ENCODE measurements at places on chromosomes 6 and 20. TPM values are rescaled to one million over a fixed set of nuclear protein-coding genes. Genes with fewer than 3 reads are reported as not detected.

DNA sequence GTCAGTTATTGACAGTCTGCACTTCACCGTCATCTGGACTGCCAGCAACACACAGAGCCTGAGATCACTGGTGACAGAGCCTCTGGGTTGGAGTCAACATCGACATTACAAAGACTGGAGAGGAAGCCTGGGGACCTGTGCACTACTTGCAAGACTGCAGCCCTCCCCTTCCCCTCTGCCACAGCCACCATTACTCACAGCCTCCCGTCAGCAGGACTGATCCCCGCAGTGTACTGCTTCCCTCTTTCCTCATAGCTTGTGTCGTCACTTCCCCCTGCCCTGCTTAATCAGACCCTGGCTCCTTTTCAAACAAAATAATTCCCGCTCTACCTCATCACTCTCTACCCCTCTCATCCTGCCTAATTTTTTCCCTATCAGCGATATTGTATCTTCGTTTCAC lies 235.5 kb upstream of the KCNQ5 start:
- no peaks in the 10 kb centered on the region for H3K36me3 ChIP-seq
- DNase-seq: no peak
- H3K4me1 ChIP-seq: no peaks in the 10 kb centered on the region
- H3K27me3 ChIP-seq: no peaks in the 10 kb centered on the region

DNA sequence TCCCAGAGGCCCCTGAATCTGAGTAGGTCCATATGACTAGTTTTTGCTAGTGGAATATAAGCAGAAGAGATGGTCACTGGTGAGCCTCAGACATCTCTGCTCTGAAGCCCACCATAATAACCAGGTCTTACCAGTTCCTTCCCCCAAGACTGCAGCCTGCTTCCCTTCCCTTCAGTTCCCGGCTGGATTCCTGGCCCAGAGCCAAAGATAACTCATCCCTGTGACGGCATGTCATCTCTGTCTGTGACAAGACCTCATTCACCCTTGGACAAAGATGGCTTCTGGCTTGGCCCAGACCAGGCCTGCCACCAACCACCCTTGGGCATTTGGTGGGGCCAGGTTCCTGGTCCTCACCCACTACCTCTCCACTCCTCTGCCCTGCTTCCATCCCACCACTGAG lies 145.5 kb upstream of the TOP1 start:
- no peaks in the 10 kb centered on the region for H3K36me3 ChIP-seq
- no peak overlapping the region for H3K27ac ChIP-seq
- H3K4me1 ChIP-seq: no peaks in the 10 kb centered on the region
- DNase-seq: no peak

- no peak overlapping the region for H3K27ac ChIP-seq
- no peak for DNase-seq
- H3K36me3 ChIP-seq: no peaks in the 10 kb centered on the region
- no peak overlapping the region for H3K4me3 ChIP-seq
- H3K4me1 ChIP-seq: no peaks in the 10 kb centered on the region
Observed at GRCh38 chr6:84836366-84836765, 72.0 kb upstream of the TBX18 start.

TRMT6 gene
- 9.4 TPM for total RNA-seq

SNAI1 gene
- total RNA-seq: not detected

DNA sequence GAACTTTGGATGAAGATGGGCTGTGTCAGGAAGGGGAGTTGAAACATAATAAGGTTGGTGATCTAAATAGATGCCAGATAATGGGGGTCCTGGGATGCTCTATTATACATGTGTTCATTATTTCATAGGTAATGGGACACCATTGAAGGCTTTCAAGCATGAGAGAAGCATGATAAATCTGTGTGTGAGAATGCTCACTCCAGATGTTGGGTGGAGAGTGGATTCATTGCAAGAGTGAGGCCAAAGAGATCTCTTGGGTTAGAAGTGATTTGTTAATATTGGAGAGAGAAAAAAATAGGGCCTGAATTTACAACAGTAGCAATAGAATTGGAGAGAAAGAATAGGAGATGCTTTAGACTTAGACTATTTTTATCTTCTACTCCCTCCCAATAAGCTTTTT lies 321.3 kb downstream of the SAMD5 start:
- no peaks in the 10 kb centered on the region for H3K36me3 ChIP-seq
- H3K4me3 ChIP-seq: no peak overlapping the region
- no peaks in the 10 kb centered on the region for H3K4me1 ChIP-seq
- no peak for DNase-seq
- no peak overlapping the region for H3K27ac ChIP-seq

- no peak overlapping the region for H3K4me3 ChIP-seq
- no peaks in the 10 kb centered on the region for H3K36me3 ChIP-seq
- peak overlapping the region; percentile 65 for H3K27ac ChIP-seq
- DNase-seq: no peak
- H3K27me3 ChIP-seq: no peaks in the 10 kb centered on the region
- peaks cover 4% of the 10 kb centered on the region for H3K4me1 ChIP-seq
Observed at GRCh38 chr6:157034436-157035230, 257.5 kb downstream of the ARID1B start.

DNA sequence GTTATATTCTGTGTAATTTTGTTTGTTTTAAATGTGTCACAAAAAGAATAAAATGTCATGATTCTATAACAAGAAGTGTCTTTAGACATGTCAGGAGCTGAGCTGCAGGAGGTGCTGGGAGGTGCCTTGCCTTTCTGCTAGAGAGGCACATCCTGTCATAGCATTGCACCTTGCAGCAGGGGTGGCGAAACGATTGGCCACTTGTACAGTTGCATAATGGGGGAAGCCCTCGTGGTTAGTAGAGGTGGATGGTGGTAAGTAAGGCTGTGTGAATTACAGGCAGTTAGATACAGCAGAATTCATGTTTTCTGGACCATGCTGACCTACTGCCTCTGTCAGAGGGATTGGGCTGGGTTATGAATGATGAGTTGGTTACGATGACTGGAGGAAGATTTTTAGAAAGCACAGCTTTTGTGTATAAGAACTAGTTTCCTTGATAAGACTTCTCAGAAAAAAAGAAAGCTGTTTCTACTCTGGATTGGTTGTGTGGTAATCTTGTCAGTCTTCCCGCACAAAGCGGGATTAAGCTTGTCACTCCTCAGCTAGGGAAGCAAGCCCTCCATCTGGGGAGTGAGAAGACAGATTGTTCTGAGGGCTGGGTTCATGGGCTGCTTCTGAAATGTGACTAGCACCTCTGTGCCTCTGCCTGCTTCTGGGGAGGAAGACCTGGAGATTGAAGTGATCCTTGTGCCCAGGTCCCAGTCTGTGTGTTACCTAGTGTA lies 74.9 kb downstream of the FOXO3 start:
- DNase-seq: no peak
- no peaks in the 10 kb centered on the region for H3K27me3 ChIP-seq
- peaks cover 43% of the 10 kb centered on the region for H3K4me1 ChIP-seq
- no peak overlapping the region for H3K4me3 ChIP-seq
- no peak overlapping the region for H3K27ac ChIP-seq

GRCh38 chr20:63366390-63367365 lies 5.5 kb upstream of the CHRNA4 start:
- H3K27ac ChIP-seq: no peak overlapping the region
- no peaks in the 10 kb centered on the region for H3K36me3 ChIP-seq
- DNase-seq: no peak

DNA sequence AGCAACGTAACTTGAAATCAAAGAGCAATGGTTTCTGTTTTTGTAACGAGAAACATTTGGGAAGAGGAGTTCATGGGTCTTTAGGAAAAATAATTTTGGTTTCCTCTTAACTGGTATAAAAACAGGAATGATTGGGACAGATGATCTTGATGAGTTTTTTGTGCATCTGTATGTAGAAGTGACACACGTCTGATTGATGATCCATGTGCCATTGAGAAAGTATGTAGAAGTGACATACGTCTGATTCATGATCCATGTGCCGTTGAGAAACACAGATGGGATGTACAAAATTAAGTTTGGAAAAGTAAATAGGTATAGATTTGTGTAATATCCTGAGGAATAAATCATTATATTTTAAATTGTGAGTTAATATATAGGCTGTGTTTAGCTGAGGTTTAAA lies 2.1 kb downstream of the KIAA1586 start:
- peaks cover 6% of the 10 kb centered on the region for H3K4me1 ChIP-seq
- H3K27me3 ChIP-seq: peaks cover 3% of the 10 kb centered on the region
- DNase-seq: no peak
- H3K36me3 ChIP-seq: no peaks in the 10 kb centered on the region
- no peak overlapping the region for H3K4me3 ChIP-seq

GRCh38 chr6:153340568-153340967 lies 209.5 kb upstream of the RGS17 start:
- no peaks in the 10 kb centered on the region for H3K36me3 ChIP-seq
- DNase-seq: no peak
- no peak overlapping the region for H3K27ac ChIP-seq
- no peak overlapping the region for H3K4me3 ChIP-seq
- no peaks in the 10 kb centered on the region for H3K27me3 ChIP-seq

GRCh38 chr6:26180346-26180745 lies 93.1 kb downstream of the HFE start:
- no peak overlapping the region for H3K4me3 ChIP-seq
- peaks cover 9% of the 10 kb centered on the region for H3K4me1 ChIP-seq
- H3K27me3 ChIP-seq: no peaks in the 10 kb centered on the region
- H3K27ac ChIP-seq: no peak overlapping the region

GRCh38 chr6:83868639-83869038 lies 9.2 kb downstream of the CYB5R4 start:
- no peaks in the 10 kb centered on the region for H3K27me3 ChIP-seq
- DNase-seq: no peak
- no peaks in the 10 kb centered on the region for H3K4me1 ChIP-seq

LCA5 gene
- total RNA-seq: 2.2 TPM

ENPP1 gene
- 3.4 TPM for total RNA-seq

- peak overlapping the region; percentile 53 for H3K4me3 ChIP-seq
- peaks cover 15% of the 10 kb centered on the region for H3K4me1 ChIP-seq
- H3K27me3 ChIP-seq: peaks cover 55% of the 10 kb centered on the region
Observed at GRCh38 chr20:32582659-32583580, 2.2 kb downstream of the NOL4L start.

DNA sequence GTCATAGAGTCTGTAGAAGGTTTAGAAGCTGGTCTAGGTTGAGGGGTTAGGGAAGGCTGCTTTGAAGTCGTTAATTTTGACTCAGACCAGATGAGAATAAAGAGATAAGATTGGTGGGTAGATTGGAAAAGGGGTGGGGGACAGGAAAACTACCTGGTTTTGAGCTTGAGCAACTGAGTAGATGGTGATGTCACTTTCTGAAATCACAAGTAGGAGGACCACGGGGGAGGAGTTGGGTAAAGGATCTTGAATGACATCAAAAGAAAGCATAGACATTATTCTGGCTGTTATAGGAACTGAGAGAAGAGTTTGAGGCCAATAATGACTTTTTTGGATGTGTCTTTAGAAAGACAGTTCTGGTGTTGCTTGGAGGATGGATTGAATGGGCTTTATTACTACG lies 4.1 kb upstream of the COL9A1 start:
- H3K27ac ChIP-seq: no peak overlapping the region
- no peak overlapping the region for H3K4me3 ChIP-seq
- no peaks in the 10 kb centered on the region for H3K4me1 ChIP-seq
- no peaks in the 10 kb centered on the region for H3K27me3 ChIP-seq

EDN3 gene
- 92.4 TPM for total RNA-seq

SEMG1 gene
- not detected for total RNA-seq

DEFB129 gene
- total RNA-seq: not detected

PTP4A1 gene
- 40.0 TPM for total RNA-seq

GRCh38 chr6:43037197-43037596 lies 15.8 kb downstream of the RRP36 start:
- no peaks in the 10 kb centered on the region for H3K4me1 ChIP-seq
- peaks cover 13% of the 10 kb centered on the region for H3K36me3 ChIP-seq
- no peak overlapping the region for H3K4me3 ChIP-seq
- H3K27ac ChIP-seq: no peak overlapping the region
- DNase-seq: no peak

GRCh38 chr6:148179786-148180185 lies 162.9 kb upstream of the SASH1 start:
- H3K4me3 ChIP-seq: no peak overlapping the region
- no peak for DNase-seq
- no peaks in the 10 kb centered on the region for H3K36me3 ChIP-seq
- H3K27me3 ChIP-seq: no peaks in the 10 kb centered on the region

DNA sequence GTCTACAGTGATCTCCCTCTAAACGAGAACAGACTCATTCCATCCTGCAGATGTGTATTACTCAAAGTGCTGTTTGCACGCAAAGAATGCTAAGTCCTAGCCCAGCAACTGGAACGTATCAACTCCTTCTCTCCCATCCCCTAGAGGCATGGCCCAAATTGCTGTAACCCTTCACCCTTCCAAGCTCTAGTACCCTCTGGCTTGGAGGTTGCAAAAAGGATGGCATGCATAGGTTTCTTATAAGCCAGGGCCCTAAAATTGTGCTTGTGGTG lies 71.5 kb upstream of the TGM3 start:
- H3K27me3 ChIP-seq: no peaks in the 10 kb centered on the region
- no peaks in the 10 kb centered on the region for H3K4me1 ChIP-seq
- no peaks in the 10 kb centered on the region for H3K36me3 ChIP-seq
- no peak overlapping the region for H3K4me3 ChIP-seq
- no peak for DNase-seq

- DNase-seq: no peak
- no peaks in the 10 kb centered on the region for H3K4me1 ChIP-seq
- H3K27ac ChIP-seq: no peak overlapping the region
- no peaks in the 10 kb centered on the region for H3K36me3 ChIP-seq
- no peak overlapping the region for H3K4me3 ChIP-seq
Observed at GRCh38 chr20:61997372-61997771, 68.3 kb downstream of the TAF4 start.

SNX5 gene
- total RNA-seq: 91.9 TPM

ZFAND3 gene
- total RNA-seq: 34.8 TPM

GRCh38 chr6:75758061-75758460 lies 9.0 kb downstream of the MYO6 start:
- no peak for DNase-seq
- H3K27me3 ChIP-seq: no peaks in the 10 kb centered on the region
- H3K27ac ChIP-seq: no peak overlapping the region
- H3K36me3 ChIP-seq: no peaks in the 10 kb centered on the region
- no peaks in the 10 kb centered on the region for H3K4me1 ChIP-seq
- no peak overlapping the region for H3K4me3 ChIP-seq

DNA sequence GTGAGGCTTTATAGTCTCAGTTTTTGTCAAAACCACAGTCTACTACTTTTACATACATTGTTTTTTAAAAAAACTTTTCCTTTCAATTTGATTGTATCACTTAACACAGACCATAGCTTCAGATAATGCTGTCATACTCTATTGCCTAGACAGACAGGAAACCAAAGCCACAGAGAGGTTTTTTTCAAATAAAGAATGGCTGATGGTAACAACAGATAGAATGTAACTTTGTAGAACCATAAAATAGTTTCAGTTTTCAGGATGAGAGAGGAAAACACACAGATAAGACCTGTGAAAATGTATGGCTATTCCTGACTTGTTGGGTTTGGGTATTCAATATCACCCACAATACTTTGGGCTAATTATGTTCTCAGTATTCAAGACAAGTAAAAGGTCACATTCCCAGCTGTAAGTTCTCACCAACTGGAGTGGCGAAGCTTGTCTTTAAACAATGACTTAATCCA lies 94.0 kb downstream of the ADGRG6 start:
- H3K36me3 ChIP-seq: no peaks in the 10 kb centered on the region
- no peak for DNase-seq
- no peak overlapping the region for H3K4me3 ChIP-seq
- no peaks in the 10 kb centered on the region for H3K4me1 ChIP-seq

SRSF12 gene
- total RNA-seq: not detected
